KG1 (cell line): ENCODE measurements at places on chromosomes 3 and 15.

- no peak for DNase-seq
These were observed 1294.1 kb downstream of the NSUN3 start for GRCh38 chr3:95356764-95357501.

GRCh38 chr15:45611305-45611704 is 23.5 kb upstream of the SQOR start:
- DNase-seq: no peak

GRCh38 chr15:83155942-83156341 is 48.5 kb downstream of the TM6SF1 start:
- DNase-seq: no peak

DNA sequence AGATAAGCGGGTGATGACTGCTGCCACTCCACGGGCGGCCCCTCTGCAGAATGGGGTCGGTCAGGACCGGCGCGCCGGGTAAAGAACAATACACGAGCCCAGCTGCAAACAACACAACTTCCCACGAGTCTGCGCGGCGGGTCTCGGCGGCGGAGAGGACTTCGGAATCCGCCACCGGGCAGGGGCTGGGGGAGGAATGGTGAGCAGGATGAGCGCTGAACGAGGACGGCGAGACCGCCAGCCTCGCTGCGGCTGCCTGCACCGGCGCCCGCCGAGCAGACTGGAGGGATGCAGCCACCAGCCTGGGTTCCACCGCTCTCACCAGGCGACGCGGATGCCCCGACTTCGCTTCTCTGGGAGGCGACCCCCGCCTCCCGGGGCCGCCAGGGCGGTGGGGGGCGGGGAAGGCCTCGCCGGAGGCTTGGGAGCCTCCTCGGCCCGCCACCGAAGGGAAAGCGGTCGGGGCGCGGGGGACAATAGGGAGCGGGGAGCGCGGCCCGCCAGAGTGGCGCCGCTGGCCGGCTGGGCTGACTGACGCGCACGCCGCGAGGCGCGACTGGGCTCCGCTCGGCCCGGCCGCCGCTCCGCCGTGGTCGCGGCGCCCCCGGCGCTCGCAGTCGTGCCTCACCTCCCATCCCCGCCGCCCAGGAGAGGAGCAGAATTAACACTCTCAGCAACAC is 515 bp downstream of the ADAM10 start:
- no peak for DNase-seq
